ENCODE measurements at places on chromosomes 16 and 17.

DNA sequence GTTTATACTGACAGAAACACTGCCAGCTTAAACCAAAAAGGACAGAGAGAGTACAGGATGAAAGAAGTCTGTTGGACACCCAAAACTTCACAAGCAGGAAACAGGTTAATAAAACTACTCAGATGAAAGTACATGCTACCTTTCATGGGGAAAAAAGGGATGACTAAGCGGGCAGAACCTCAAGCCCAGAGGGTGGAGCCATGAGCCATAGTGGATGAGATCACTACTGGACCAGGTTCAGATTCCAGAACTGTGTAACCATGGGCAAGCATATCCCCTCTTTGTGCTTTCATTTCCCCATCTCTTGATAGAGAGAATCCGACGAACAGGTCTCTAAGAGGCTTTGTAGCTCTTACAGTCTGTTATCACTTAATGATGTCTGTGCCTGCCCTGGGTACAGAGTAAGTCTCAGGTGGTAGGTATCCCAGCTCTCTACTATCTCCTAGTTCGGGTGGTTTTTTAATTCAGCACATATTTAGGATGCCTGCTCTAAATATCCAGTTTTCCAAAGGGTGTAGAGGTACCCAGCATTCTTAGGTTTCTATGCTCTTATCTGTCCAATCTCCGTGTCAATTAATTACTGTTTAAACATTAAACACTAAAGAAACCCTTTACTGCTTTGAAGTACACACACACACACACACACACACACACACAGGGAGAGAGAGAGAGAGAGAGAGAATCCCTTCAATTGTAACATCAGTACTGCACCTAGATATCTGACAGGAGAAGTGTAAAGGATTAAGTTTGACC, 206.7 kb downstream of the ZNF423 start:
- no peak for DNase-seq
- H3K27me3 ChIP-seq, result no peaks in the 10 kb centered on the region
- H3K36me3 ChIP-seq, result no peaks in the 10 kb centered on the region
- no peak overlapping the region for H3K27ac ChIP-seq
- peaks cover 22% of the 10 kb centered on the region for H3K4me1 ChIP-seq

- DNase-seq, result no peak
- no peak overlapping the region for H3K27ac ChIP-seq
- peaks cover 20% of the 10 kb centered on the region for H3K4me1 ChIP-seq
- H3K36me3 ChIP-seq, result no peaks in the 10 kb centered on the region
- no peak overlapping the region for H3K4me3 ChIP-seq
These were observed 1.8 kb upstream of the C16orf95 start for GRCh38 chr16:87319011-87319410.

- H3K4me3 ChIP-seq, result no peak overlapping the region
- H3K27ac ChIP-seq, result peak overlapping the region; percentile 78
- H3K4me1 ChIP-seq, result peaks cover 34% of the 10 kb centered on the region
- H3K36me3 ChIP-seq, result peaks cover 3% of the 10 kb centered on the region
These were observed 25.7 kb upstream of the SUPT4H1 start for GRCh38 chr17:58377661-58378060.

GRCh38 chr17:13086142-13086769, 68.4 kb upstream of the ELAC2 start:
- H3K4me1 ChIP-seq, result no peaks in the 10 kb centered on the region
- no peak overlapping the region for H3K4me3 ChIP-seq
- no peaks in the 10 kb centered on the region for H3K36me3 ChIP-seq

- H3K4me3 ChIP-seq, result peak overlapping the region; percentile 64
- H3K4me1 ChIP-seq, result peaks cover 32% of the 10 kb centered on the region
- H3K36me3 ChIP-seq, result no peaks in the 10 kb centered on the region
- H3K27ac ChIP-seq, result peak overlapping the region; percentile 89
- H3K27me3 ChIP-seq, result peaks cover 3% of the 10 kb centered on the region
These were observed 824 bp upstream of the MPP2 start for GRCh38 chr17:43907998-43908721.

DNA sequence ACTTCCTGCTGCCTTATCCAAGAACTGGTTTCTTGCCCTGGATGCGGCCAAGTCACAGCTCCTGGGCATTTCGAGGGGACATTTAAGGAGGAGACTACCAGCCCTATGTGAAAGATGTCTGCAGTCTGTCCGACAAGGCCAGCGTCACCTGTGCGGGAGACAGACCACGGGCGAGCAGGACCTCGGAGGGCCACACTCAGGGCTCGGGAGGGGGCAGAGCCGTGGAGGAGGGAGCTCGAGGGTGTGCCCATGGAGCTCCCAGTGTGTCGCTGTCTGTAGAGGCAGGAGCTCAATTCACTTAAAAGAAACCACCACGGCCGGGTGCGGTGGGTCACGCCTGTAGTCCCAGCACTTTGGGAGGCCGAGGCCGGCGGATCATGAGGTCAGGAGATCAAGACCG, 33.3 kb downstream of the CBFA2T3 start:
- no peak overlapping the region for H3K27ac ChIP-seq
- peaks cover 15% of the 10 kb centered on the region for H3K27me3 ChIP-seq
- H3K4me3 ChIP-seq, result no peak overlapping the region
- H3K4me1 ChIP-seq, result peaks cover 21% of the 10 kb centered on the region

DNA sequence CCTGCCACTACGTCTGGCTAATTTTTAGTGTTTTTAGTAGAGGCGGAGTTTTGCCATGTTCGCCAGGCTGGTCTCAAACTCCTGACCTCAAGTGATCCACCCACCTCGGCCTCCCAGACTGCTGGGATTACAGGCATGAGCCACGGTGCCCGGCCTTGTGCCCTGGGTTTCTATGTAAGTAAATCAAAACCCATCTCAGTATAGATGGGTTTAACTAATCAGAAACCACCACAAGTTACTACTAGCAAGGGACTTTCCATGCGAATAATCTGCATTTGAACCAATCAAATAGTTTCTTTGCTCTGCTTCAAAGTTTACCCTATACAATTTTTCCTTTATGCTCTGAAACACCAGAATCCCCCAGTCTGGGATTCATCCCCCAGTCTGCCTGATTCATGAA, 16.5 kb upstream of the EIF1 start:
- DNase-seq, result no peak
- no peaks in the 10 kb centered on the region for H3K27me3 ChIP-seq
- H3K4me3 ChIP-seq, result no peak overlapping the region
- no peaks in the 10 kb centered on the region for H3K36me3 ChIP-seq
- H3K27ac ChIP-seq, result no peak overlapping the region
- H3K4me1 ChIP-seq, result peaks cover 31% of the 10 kb centered on the region

DNA sequence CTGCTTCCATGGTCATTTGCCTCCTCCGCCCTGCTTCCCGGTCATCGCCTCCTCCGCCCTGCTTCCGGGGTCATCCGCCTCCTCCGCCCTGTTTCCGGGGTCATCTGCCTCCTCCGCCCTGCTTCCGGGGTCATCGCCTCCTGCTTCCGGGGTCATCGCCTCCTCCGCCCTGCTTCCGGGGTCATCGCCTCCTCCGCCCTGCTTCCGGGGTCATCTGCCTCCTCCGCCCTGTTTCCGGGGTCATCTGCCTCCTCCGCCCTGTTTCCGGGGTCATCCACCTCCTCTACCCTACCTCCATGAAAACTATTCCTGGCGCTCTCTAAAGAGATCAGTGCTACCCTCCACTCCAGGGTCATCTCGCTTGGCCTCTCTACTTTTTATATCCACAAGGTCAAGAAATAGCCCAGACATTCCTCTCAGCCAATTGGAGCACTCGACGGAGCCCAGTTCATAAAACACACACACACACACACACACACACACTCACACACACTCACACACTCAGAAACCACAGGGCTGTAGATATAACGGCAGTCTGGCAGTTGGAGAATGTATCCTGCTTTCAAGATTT, 44.8 kb downstream of the TRARG1 start:
- no peaks in the 10 kb centered on the region for H3K4me1 ChIP-seq
- H3K27ac ChIP-seq, result no peak overlapping the region

GRCh38 chr17:27525316-27525715, 69.1 kb downstream of the KSR1 start:
- H3K27ac ChIP-seq, result no peak overlapping the region
- H3K36me3 ChIP-seq, result no peaks in the 10 kb centered on the region
- DNase-seq, result no peak
- H3K4me1 ChIP-seq, result peaks cover 11% of the 10 kb centered on the region
- no peaks in the 10 kb centered on the region for H3K27me3 ChIP-seq
- no peak overlapping the region for H3K4me3 ChIP-seq

- no peaks in the 10 kb centered on the region for H3K4me1 ChIP-seq
- no peak overlapping the region for H3K4me3 ChIP-seq
- DNase-seq, result no peak
- no peaks in the 10 kb centered on the region for H3K36me3 ChIP-seq
- no peak overlapping the region for H3K27ac ChIP-seq
- no peaks in the 10 kb centered on the region for H3K27me3 ChIP-seq
These were observed 122.4 kb upstream of the TMEM97 start for GRCh38 chr17:28196636-28197035.

- peaks cover 16% of the 10 kb centered on the region for H3K27me3 ChIP-seq
- no peak for DNase-seq
- H3K4me1 ChIP-seq, result peaks cover 21% of the 10 kb centered on the region
These were observed 4.5 kb upstream of the TSPOAP1 start for GRCh38 chr17:58332778-58333735.

- no peaks in the 10 kb centered on the region for H3K36me3 ChIP-seq
- no peaks in the 10 kb centered on the region for H3K27me3 ChIP-seq
- peaks cover 23% of the 10 kb centered on the region for H3K4me1 ChIP-seq
These were observed 40.5 kb downstream of the FTO start for GRCh38 chr16:53744449-53744848.

DNA sequence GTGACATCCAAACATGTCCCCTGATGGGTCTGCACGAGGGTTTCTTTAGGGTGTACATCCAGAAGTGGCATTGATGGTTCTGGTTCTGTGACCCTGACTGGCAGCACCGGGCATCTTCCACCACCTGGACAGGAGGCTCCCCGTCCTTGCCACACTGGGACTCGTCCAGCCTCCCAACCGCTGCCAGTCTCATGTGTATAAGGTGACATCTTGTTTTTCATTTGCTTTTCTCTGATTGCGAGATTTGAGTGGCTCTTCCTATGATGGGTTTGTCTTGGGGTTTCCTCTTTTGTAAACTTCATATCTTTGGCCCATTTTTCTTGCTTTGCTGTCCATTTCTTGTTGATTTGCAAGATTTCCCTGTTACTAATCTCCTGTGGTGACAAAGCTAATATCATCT, 9.2 kb upstream of the LIMD2 start:
- H3K4me1 ChIP-seq, result peaks cover 17% of the 10 kb centered on the region
- no peaks in the 10 kb centered on the region for H3K36me3 ChIP-seq
- DNase-seq, result no peak

GRCh38 chr17:38911081-38911730, 14.2 kb upstream of the LASP1NB start:
- no peak for DNase-seq
- H3K27ac ChIP-seq, result peak overlapping the region; percentile 5
- peaks cover 31% of the 10 kb centered on the region for H3K4me1 ChIP-seq

DNA sequence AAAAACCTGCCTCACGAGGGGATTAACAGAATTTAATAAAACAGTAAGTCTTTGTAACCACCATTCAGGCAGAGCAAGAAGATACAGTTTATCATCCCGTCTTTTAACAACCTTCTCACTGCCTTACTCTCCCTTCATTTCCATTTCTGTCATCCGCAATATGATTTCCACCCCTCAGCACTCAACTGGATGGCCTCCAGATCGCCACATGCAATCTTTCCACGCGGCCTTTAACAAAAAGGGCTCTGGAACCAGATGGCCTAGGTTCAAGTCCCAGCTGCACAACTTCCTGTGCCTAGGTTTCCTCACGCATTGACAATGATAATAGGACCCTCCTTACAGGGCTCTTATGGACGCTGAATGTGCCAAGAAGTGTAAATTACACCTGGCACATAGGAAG, 103.6 kb downstream of the GAS7 start:
- peak overlapping the region; percentile 15 for H3K27ac ChIP-seq
- H3K4me1 ChIP-seq, result peaks cover 26% of the 10 kb centered on the region
- no peaks in the 10 kb centered on the region for H3K27me3 ChIP-seq
- no peak overlapping the region for H3K4me3 ChIP-seq
- no peak for DNase-seq

GRCh38 chr16:17416461-17417311, 54.1 kb downstream of the XYLT1 start:
- H3K27ac ChIP-seq, result no peak overlapping the region
- H3K4me1 ChIP-seq, result no peaks in the 10 kb centered on the region
- H3K4me3 ChIP-seq, result peak overlapping the region; percentile 35
- DNase-seq, result no peak
- no peaks in the 10 kb centered on the region for H3K27me3 ChIP-seq
- H3K36me3 ChIP-seq, result no peaks in the 10 kb centered on the region

- DNase-seq, result no peak
These were observed 20.2 kb downstream of the CCDC42 start for GRCh38 chr17:8724451-8724850.

- no peak overlapping the region for H3K4me3 ChIP-seq
- H3K27ac ChIP-seq, result no peak overlapping the region
These were observed 44.4 kb downstream of the CLEC19A start for GRCh38 chr16:19329932-19330331.

DNA sequence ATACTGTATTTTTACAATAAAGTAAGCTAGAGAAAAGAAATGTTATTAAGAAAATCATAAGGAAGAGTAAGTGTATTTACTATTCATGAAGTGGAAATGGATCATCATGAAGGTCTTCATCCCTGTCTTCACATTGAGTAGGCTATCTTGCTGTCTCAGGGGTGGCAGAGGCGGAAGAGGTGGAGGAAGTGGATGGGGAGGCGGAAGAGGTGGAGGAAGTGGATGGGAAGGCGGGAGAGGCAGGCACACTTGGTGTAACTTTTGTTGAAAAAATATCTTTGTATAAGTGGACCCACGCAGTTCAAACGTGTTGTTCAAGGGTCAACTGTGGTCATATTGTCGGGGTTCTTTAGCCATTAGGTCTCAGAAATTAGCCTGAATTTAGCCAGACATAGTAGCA, 50.2 kb downstream of the PIGL start:
- no peak overlapping the region for H3K27ac ChIP-seq
- no peak for DNase-seq
- H3K27me3 ChIP-seq, result no peaks in the 10 kb centered on the region
- no peaks in the 10 kb centered on the region for H3K36me3 ChIP-seq
- H3K4me3 ChIP-seq, result no peak overlapping the region

DNA sequence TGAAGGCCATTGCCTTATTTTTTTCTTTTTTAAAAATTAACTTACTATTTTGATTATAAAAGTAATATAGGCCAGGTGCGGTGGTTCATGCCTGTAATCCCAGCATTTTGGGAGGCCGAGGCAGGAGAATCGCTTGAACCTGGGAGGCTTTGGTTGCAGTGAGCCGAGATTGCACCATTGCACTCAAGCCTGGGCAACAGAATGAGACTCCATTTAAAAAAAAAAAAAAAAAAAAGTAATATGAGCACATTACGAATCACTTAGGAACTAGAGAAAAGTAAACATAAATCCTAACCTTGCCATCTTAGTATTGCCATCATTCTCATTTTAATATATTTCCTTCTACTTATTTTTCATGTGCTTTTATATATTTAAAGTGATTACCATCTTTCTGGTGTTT, 12.9 kb upstream of the TACO1 start:
- H3K36me3 ChIP-seq, result peaks cover 17% of the 10 kb centered on the region
- no peak overlapping the region for H3K4me3 ChIP-seq
- no peaks in the 10 kb centered on the region for H3K27me3 ChIP-seq
- no peak overlapping the region for H3K27ac ChIP-seq
- no peak for DNase-seq
